ENCODE measurements at places on chromosomes 1 and 21. TPM values are rescaled to one million over a fixed set of nuclear protein-coding genes. Genes with fewer than 3 reads are reported as not detected.

GRCh38 chr1:38805036-38805435 is 54.5 kb downstream of the RRAGC start:
- DNase-seq: no peak

- DNase-seq: no peak
Observed at GRCh38 chr1:167532964-167533824, 14.9 kb upstream of the CD247 start.

GRCh38 chr1:159978107-159978398 is 24.0 kb upstream of the SLAMF9 start:
- no peak for DNase-seq

- DNase-seq: no peak
Observed at GRCh38 chr1:198416296-198416695, 124.2 kb downstream of the ATP6V1G3 start.

DNA sequence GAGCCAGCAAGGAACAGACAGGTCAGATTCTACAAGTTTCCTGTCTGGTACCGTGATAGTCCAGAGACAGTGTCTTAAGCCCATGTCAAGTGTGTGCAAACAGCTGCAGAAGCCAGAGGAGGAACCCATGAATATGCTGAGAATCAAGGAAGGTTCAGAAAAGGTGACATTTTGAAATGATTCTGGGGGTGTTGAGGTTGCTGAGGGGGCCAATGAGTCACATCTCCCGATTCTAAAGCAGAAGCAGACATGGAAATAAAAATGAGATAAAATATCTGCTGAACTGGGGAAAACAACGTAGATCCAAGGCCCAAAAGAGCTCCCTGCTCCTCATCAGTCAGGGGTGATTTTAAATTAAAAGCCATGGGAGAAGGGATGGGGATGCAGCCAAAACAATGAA is 15.8 kb upstream of the SYT6 start:
- no peak for DNase-seq

DNA sequence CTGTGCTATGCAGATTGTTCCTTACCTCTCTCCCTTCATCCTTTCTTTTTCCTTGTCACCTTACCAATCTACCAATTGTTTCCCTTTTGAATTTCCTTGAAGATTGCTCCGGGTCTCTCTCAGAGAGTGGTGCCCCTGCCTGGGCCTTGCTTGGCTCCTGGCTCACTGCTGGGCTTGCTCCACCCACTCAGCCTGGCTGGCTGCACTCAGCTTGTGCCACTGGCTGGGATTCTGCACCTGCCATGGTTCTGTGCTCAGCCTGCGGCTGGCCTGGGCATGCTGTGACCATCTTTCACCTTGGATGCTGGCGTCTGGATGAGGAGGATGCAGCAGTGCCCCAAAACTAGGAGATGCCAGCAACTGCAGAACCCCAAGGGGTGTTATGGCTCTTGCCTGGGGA is 463.9 kb upstream of the CXADR start:
- no peak for DNase-seq

GRCh38 chr1:9289090-9289534 is 3.6 kb upstream of the SPSB1 start:
- DNase-seq: no peak

DNA sequence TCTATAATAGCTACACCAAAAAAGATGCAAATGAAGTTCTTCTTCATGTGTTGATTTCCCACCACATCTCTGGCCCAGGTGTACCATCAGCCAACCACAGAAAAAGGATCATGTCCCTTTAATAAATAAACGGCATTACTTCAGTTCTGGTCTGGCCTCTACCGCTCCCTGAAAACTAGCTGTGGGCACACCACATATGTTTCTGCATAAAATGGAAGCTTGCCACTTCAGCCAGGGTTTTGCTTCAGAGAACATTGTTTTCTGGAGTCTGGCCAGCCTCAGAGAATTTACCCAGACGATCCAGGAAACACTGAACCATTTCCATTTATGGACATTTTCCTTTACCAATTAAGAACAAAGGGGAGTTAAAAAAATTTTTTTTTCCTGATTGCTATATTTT is 5.8 kb upstream of the LAMC2 start:
- no peak for DNase-seq

GRCh38 chr1:109546311-109547109 is 1.9 kb upstream of the GNAI3 start:
- DNase-seq: peak; percentile 92

DNA sequence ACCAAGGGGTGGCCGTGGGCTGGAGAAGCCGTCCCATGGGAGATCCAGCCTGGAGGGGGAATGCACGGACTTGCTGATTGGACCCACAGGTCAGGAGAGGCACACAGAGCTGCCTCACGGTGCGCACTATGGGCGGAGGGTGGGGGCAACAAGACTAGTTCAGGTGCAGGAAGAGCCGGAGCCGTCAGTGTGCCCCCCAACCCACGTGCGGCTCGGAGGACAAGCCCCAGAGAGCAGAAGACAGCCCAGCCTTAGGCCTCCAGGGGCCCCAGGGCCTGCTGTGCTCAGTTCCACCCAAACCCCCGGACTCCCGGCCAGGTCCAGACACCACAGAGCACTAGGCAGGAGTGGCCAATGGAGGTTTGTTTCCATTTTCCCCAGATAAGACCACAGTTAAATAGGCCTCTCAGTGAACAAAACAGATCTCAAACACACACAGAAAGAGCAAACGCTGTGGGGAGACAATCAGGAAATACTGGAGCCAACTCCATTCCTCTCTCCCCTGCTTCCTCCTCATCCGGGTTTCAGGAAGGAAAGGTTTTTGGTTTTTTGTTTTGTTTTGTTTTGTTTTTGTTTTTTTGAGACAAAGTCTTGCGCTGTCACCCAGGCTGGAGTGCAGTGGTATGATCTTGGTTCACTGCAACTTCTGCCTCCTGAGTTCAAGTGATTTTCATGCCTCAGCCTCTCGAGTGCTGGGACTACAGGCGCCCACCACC is 84.2 kb downstream of the ADSS2 start:
- DNase-seq: no peak

GRCh38 chr1:8540261-8540941 is 222.5 kb downstream of the SLC45A1 start:
- DNase-seq: no peak

The RGS13 gene
- total RNA-seq: 0.81 TPM

The NBPF4 gene
- total RNA-seq: not detected

The KRTAP13-2 gene
- total RNA-seq: not detected
